ENCODE measurements at places on chromosomes 4 and X.

- DNase-seq: no peak
Observed at GRCh38 chr4:100736641-100737451, 219.0 kb upstream of the EMCN start.

DNA sequence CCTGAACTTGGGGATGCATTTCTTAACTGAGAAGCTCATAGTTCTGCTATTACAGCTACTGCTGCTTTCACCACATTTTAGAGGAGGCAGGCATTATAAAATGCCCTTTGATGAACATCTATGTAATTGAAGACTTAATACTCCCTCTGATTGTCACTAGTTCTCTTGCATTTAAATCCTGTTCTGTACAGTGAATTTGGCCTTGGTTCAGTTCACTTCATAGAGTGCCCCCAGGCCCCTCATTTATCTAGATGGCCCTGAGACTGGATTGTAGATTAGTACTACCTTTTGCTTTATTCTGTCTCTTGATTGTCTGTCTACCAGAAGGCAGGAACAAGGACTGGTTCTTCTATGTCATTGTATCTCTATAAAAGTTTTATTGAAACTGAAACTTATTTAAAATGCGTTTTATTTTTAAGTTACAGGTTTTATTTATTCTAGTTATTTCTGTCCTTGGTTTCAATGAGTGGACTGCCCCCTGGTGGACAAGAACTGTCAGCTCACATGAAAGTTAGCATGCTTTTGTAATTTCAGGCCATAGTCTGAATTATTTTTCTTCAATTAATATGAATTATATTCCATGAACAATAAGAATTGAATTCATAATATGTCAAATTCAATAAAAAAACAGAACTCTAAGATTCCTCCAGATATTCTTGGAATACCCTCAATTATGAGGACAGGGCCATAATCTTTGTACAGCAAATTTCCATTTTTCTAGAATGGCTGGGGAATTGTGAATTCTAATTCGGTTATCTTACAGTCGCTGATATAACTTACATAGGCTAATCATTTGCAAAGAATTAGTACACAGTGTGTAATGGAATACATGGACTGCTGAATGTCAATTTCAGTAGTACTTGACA lies 47.2 kb upstream of the TMEM33 start:
- peak; percentile 27 for DNase-seq

DNA sequence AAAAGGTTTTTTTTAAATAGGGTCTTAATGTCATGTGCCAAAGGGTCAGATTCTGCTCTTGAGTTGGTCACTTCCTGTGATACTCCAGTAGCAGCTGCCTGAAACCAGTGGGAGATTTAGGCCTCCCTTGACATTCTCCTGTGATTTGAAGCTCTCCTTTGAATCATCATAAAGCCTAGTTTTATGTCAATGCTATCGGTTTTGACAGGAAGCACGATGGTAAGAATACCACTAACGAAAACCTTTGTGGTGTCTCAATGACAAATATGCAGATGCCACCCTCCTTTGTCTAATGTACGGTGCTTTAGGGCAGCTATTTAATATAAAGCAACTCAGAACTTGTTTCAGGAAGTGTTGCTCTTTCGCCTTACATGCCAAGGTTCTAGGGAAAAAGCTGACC lies 44.2 kb downstream of the CCNI start:
- no peak for DNase-seq

DNA sequence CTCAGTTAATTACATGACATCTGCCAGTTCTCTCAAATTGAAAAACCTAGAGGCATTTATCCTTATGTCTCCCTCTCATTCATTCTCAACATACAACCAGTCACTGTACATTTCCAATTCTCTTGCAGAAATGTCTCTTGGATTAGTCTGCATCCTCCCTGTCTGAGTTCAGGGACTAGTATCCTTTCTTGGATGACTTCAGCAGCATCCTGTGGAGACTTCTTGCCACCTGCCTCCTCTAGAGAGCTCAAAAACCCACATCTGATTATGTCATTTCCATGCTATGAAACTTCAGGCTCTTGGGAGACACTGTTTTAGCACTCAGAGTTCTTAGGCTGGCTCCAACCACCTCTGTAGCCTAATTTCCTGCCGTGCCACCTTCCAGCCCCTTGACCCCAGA lies 515.1 kb upstream of the DIPK2B start:
- DNase-seq: no peak

GRCh38 chr4:8188085-8188484 lies 11.0 kb upstream of the SH3TC1 start:
- no peak for DNase-seq

GRCh38 chr4:3075652-3075981 lies 1.1 kb downstream of the HTT start:
- DNase-seq: no peak

DNA sequence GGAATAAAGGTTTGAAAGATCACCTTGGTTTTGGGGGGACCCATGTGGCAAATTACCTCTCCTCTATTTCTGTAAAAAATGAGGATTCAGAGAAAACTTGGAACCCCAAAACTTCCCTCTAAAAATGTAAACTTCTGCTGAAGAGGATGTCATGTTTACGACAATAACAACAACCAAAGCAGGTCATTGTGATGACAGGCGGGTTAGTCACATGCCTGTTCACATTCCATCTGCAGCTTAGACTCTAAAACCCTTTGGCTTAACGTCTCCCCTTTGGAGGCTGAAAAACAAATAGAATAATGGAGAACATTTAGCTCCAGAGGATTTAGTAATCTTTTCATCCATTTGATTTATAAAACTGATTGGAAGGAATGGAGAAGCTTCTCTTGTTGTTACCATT lies 75.0 kb upstream of the FAM9C start:
- DNase-seq: peak; percentile 16

GRCh38 chr4:37793562-37793961 lies 32.9 kb upstream of the PGM2 start:
- no peak for DNase-seq

DNA sequence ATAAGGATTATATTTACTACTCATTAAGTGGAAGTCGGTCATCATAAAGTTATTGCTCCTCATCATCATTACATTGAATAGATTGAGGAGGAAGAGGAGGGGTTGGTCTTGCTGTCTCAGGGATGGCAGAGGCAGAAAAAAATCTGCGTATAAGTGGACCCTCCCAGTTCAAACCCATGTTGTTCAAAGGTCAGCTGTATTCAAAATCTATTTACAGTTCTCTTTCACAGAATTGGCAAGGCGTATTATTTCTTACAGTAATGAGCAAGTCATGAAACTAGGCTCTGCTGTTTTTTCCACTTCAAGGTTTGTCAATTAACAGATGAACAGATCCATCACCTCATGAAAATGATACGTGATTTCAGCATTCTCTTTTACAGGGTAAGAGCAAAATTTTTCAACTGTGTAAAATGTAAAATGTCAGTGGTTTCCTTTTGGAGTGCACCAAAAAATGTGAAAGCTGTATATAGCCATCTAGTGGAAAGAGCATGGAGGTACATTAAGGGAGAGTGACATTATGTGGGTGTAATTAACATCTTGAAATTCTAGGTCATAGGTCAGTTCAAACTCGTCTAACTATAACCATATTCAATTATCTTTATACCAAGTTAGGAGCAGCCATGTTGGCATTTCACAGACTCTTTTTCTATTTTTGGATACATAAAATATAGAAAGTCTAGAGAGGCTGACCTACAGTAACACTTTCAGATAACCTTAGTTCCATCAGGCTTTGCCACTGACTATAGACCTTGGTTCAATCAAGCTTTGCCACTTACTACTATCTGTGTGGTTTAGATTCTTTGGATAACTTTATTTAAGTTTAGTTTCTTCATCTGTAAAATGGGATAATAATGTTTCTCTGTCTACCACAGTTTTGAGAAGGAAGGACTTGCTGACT lies 30.1 kb downstream of the NEIL3 start:
- DNase-seq: no peak

Data from WERI-Rb-1 (cell line).